Renal pelvis (tissue), 12 donors: ENCODE measurements at places on chromosomes 6 and 20. TPM values are rescaled to one million over a fixed set of nuclear protein-coding genes. Genes with fewer than 3 reads are reported as not detected.

The SLC22A2 gene
- polyA plus RNA-seq, result 13.5 TPM

The UBD gene
- 0.70 TPM for polyA plus RNA-seq

The CST7 gene
- polyA plus RNA-seq, result 0.46 TPM

The SNAI1 gene
- 16.6 TPM for polyA plus RNA-seq
